Posterior cingulate gyrus (tissue), 11 donors: ENCODE measurements at places on chromosomes 16 and 17.

DNA sequence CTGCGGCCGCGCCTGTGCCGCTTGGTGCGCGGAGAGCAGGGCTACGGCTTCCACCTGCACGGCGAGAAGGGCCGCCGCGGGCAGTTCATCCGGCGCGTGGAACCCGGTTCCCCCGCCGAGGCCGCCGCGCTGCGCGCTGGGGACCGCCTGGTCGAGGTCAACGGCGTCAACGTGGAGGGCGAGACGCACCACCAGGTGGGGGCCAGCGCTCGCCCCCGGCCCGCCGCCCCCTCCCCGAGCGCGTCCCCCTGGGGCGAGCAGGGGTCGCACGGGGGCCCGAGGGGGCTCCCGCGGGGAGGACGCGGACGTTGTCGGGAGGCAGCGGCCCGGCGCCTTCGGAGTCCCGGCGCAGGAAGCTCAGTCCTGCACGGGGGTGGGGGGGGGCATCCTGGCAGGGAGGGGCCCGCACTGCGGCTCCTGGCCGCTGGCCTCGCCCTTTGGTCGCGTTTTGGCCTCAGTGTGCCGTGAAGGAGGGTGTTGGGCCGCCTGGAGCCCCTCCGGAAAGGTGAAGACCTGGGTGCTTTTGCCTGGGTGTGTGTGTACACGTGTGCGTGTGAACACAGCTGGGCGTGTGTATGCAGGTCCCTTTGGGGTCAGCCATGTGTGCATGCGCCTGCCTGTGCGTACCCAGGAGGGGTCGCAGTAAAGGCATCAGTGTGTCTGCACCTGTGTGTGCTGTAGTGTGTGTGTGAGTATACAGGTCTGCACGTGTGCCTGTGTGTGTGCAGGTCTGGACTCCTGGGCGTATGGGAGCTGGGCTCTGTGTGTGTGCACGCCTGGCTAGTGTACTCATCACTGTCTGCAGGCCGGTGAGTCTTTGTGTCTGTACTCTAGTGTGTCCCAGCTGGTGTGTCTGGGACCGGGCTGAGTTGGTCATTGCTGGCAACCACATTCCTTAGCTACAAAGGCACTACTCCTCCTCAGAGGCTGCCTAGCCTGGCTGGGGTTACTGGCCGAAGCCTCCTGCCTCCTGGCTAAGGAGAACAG is 615 bp downstream of the NHERF2 start:
- DNase-seq: peak; percentile 86

- DNase-seq: no peak
Observed at GRCh38 chr16:79168321-79168720, 432.2 kb downstream of the MAF start.

DNA sequence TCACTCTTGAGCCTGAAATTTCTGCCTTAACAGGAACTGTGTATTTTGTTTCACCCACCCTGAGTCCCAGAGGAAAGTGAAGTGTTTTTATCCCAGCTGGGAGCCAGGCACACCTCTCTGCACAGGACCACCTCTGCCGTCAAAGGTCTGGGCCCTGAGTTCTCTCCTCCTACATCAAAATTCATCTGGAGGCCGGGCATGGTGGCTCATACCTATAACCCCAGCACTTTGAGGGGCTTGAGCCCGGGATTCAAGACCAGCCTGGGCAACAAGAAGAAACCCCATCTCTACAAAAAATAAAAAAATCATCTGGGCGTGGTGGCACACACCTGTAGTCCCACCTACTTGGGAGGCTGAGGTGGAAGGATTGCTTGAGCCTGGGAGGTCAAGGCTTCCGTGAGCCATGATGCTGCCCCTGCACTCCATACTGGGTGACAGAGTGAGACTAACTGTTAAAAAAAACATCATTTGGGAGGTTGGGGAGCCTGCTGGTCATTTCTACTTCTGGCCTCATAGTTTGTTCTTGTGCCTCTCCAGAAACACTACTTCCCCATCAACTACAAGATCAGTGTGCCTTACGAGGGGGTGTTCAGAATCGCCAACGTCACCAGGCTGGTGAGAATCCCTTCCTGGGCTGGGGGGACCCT is 9.8 kb downstream of the IL34 start:
- DNase-seq: peak; percentile 38

DNA sequence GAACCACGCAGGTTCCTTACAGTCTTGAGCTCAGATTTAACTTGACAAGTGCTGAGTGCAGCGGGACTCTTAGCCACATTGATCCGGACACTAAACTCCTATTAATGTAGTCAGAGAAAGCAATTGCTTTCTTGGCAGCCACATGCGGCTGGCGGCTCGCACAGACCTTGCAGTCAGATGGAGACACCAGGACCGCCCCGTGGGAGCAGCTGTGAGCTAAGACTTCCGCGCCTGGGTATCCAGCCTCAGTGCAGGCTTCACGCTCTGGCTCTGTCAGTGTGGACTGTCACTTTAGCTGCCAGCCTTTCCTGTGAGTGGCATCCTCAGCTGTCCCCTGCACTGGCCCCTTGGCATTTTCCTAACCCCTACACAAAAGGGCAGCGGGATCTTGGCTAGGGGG is 80.9 kb upstream of the NLRP1 start:
- no peak for DNase-seq

- no peak for DNase-seq
Observed at GRCh38 chr17:17384961-17385360, 81.8 kb downstream of the NT5M start.

DNA sequence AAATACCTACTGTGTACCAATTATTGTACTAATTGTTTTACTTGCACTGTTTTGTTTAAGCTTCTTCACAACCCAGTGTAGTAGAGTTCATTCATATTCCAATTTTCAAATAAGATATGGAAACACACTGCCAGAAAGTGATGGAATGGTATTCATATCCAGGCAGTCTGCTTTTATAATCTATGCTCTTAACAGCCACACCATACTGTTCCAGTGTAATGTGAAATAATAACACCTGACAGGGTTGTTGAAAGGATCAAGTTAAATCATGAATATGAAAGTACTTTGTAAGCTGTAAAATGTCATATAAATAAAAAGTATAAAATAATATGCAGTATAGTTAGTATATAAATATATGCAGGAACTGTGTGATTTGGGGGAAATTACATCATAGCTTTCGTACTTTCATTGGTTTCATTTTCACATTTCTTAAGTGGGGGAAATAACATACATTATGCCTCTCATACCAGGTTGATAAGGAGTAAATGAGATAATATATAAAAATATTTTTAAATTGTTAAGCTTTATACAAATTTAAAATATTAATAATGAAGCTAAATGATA is 230.8 kb downstream of the TANC2 start:
- DNase-seq: no peak

DNA sequence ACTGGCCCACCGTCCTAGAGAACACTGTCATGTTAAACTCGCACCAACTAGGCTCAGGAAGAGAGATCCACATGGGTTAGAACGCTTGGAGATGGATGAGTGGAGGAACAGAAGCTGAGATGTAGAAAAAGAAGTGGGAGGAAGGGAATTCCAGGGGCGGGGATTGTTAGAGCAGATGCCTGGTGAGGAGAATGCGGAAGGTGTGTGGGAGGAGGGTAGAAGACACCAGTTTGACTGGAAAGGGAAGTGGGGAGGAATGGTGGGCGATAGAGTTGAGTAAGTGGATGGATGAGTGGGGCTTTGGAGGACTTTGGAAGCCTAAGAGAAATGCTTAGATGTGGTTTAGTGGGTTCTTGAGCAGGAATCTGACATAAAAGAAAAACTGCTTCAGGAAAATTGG is 37.4 kb downstream of the DHX38 start:
- DNase-seq: no peak
